ENCODE measurements at places on chromosomes 6 and 20.

- DNase-seq = peak; percentile 15
Measured at GRCh38 chr6:70763754-70764510, 96.2 kb downstream of the SMAP1 start.

DNA sequence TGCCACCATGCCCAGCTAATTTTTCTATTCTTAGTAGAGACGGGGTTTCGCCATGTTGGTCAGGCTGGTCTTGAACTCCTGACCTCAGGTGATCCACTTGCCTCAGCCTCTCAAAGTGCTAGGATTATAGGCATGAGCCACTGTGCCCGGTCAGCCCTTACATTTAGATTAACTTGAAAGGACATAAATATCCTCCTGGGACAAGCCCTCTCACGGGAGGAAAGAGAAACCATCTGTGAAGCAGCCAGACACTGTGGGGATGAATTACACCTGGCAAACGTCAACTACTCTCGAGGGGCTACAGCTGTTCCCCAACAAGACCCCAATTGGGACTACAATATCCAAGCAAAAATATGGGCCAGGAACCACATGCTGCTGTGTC, 32.7 kb upstream of the SAMHD1 start:
- no peak for DNase-seq

- no peak for DNase-seq
Measured at GRCh38 chr20:22799687-22800086, 215.3 kb upstream of the FOXA2 start.

DNA sequence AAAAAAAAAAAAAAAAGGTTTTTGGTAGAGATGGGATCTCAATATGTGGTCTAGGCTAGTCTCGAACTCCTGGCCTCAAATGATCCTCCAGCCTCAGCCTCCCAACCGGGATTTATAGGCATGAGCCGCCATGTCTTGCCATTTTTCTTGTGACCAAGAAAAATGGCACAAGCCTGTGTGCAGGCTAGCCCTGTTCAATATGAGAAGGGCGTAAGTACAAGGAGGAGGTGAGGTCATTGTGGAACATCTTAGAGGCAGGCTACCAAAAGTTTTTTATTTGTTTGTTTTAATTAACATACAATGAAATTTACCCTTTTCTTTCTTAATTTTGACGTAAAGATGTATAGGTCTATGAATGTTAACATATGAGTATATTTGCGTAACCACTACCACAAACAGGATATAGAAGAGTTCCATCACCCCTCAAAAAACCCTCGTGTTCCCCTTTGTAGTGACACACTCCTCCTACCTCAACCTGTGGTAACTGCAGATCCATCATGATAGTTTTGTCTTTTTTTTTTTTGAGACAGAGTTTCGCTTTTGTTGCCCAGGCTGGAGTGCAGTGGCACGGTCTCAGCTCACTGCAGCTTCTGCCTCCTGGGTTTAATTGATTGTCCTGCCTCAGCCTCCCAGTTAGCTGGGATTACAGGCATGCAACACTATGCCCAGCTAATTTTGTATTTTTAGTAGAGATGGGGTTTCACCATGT, 28.3 kb upstream of the KIF3B start:
- no peak for DNase-seq

DNA sequence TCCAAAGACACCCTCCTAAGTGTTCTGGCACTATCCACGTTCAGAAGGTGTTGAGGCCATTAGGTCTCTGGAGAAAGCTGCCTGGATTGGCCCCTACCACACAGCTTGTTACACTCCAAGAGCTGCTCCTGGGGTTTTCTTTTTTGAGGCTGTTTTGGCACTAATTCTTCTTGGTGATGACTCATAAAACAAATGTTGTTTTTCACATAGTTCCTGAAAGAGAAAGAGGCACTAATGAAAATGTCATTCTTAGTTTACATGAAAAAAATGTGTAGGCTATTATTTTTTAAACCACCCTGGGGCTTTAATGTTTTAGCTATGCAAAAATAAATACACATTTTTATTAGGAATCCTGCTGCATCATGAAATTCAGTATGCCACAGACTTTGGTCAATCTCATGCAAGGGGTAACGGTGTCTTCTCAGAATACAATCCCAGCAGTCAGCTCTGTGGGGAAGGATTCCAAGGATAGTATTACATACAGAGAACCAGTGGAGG, 38.1 kb downstream of the TBPL1 start:
- DNase-seq = peak; percentile 77

Measured in iris pigment epithelial cell (primary cell).